AG04449 (cell line): ENCODE measurements at places on chromosomes 4 and X.

GRCh38 chr4:136078976-136079375 lies 1453.3 kb downstream of the PCDH18 start:
- DNase-seq: no peak

GRCh38 chr4:7518871-7519637 lies 84.3 kb upstream of the PSAPL1 start:
- no peak for DNase-seq

GRCh38 chr4:101031971-101032370 lies 315.4 kb downstream of the PPP3CA start:
- no peak for DNase-seq

DNA sequence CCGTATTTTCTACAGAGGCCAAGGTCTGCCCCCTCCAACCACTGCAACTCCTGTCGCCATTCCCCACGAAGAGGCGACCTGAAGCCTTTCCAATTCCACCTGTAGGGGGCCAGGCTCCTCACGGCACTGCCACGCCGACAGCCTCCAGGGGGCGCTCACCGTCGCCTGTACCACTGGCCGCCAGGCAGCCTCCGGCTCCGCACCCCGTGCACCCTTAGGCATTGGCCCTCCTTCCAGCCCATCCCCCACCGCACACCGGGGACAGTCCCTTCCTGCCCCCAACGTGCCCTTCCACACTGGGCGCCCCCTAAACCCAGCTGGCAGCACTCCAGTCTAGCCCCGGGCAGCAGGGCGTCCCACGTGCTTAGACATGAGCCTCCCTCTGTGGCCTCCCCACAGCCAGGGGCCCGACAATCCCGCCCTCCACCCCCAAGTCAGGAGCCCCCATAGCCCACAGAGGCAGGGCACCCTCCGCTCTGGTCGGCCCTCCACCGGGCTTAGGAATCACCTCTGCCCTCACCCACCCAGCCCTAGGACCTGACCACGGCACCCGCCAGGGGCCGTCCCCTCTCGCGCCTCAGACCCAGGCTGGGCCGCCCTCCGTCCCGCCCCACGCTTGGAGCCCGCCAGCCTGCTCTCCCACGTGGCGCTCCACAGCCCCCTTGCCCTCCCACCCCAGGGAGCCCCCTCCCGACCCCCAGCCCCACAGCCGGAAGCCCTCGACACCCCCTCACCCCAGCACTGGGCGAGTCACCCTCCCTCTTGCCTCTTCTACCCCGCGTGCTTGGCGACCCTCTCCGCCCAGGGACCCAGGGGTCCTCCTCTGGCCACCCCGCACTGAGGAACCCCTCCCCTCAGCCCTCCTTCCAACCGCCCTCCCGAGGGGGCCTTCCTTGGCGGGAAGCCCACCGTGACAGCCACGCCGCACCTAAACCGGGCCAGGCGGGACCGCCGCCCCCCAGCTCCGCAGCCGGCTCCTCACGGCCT lies 711 bp downstream of the PNMA6E start:
- DNase-seq: no peak

DNA sequence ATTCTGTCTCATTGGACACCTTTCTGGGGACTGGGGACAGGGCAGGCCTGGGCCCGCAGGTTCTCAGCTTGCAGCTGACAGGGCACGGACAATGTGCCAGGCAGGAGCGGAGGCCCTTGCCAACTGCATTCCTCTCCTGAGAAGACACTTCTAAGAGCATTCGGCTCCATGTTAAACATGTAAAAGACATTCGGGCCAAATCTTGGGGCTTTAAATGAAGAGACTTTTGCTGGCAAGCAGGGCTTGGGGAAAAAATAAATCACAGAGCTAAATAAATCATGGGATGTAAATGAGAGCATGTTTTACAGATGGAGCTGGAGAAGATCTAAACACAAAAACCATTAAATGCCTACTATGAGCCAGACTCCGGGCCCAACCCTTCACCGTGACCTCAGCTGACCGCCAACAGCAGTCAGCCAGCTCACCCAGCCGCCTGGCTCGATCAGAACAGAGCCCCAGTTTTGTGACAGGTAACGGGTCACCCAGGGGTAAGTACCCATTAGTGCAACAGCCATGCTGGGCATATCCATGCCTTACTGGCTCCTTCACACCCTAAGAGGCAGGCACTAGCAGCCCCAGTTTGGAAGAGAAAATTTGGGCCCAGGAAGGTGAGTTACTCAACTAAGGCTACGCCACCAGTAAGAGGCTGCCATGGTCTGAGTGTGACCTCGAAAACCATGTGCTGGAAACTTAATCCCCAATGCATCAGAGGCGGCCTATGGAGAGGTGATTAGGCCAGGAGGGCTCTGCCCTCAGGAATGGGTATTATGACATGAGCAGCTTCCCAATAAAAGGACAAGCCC lies 14.7 kb downstream of the WDR1 start:
- no peak for DNase-seq

- DNase-seq: no peak
Measured at GRCh38 chr4:25330905-25331808, 18.6 kb downstream of the ZCCHC4 start.

GRCh38 chrX:130110379-130111219 lies at the start of gene ELF4:
ELF4 (minus strand) TSS chrX:130110497; CDS start chrX:130081330, 29,167 bp downstream.
- no peak for DNase-seq

- DNase-seq: no peak
Measured at GRCh38 chr4:24805067-24805466, 9.7 kb downstream of the SOD3 start.

DNA sequence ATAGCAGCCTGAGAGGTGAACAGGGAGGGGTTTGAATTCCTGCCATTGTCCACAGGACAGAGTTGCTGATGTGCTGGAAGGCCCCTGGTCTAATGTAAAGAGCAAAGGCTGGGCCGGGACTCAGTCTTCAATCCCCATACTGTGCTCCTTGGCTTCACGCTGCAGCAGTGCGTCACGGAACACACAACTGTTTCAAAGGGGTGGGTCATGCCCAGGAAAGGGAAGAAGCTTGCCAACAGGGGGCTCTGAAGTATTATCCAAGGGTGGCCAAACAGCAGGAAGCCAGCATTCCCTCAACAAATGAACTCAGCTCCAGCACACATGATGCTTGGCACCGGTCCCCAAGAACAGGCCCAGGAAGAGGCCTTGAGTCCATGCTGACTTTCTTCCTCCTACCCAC lies 122.5 kb downstream of the NFKB1 start:
- no peak for DNase-seq

GRCh38 chrX:47776292-47777006 lies 60.3 kb upstream of the ZNF81 start:
- DNase-seq: no peak

DNA sequence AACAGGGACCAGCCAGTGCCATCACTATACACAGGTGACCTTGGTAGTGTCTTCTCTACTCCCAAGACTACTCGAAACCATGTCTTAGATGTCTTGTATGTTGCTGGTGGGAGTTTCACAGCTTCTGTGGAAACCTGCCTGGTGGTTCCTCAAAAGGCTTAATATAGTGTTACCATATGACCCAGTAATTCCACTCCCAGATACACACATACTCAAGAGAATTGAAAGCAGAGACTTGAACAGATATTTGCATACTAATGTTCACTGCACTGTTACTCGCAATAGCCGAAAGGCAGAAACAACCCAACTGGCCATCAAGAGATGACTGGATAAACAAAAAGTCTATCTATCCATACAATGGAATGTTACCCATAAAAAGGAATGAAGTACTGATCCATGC lies 3.1 kb downstream of the TFDP3 start:
- no peak for DNase-seq

DNA sequence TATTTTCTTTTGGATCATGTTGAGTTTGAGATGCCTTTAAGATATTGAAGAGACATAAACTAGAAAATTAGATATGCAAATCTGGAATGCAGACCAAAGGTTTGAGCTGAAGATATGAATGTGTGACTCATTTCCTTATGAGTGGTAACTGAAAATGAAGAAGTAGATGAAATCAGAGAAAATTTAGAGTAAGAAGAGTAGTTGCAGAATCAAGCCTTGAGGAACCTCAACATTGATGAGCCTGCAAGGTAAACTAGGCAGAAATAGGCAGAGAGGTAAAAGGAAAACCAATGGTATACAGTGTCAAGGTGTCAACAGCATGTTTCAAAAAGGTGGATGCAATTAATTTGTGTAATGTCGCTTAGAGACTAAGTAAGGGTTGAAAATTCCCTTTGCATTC lies 142.8 kb downstream of the MOSPD2 start:
- DNase-seq: no peak

DNA sequence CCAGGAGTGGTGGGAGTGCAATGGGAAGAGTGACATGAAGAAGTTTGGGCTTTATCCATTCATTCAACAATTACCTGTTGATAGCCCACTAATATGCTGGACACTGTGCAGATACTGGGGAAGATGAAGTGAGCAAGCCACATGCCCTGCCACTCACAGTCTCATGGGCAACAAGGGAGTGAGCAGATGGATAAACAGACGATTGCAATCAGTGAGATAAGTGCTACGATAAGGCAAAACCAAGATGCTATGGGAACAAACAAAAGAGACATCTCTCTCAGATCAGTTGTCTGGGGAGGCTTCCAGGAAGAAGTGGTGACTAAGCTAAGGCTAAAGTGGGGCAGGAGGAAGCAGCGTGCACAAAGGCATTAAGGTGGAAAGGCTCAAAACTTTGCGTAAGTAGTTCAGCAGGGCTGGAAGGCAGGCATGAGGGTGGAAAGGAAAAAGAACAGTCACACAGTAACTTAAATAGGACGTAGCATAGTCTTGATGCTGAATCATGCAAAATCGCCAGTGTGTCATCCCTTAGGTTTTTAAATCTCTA lies 31.7 kb downstream of the GAB3 start:
- no peak for DNase-seq

GRCh38 chr4:101555341-101555880 lies 208.1 kb upstream of the PPP3CA start:
- no peak for DNase-seq

- DNase-seq: no peak
Measured at GRCh38 chr4:138035781-138036258, 206.3 kb downstream of the SLC7A11 start.

DNA sequence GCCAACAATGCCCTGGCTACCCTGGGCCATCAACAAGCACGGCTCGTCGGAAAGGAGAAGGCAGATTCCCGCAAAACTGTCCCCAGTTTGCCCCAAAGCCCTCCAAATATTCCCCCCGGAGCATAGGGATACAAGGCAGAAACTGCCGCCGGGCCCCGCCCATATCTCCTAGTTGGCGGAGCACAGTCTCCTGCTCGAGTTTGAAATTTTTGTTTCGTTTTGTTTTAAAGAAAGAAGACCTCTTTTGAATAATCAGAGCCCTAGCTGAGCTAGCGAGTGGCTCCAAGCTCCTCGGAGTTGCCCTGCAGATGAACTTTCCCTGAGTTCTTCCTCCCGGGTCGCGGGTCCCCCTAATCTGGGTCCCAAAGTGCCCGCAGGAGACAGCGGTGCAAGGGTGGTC lies 138.1 kb upstream of the ZIC3 start:
- no peak for DNase-seq

GRCh38 chrX:86946569-86946968 lies 571.0 kb upstream of the KLHL4 start:
- DNase-seq: no peak

DNA sequence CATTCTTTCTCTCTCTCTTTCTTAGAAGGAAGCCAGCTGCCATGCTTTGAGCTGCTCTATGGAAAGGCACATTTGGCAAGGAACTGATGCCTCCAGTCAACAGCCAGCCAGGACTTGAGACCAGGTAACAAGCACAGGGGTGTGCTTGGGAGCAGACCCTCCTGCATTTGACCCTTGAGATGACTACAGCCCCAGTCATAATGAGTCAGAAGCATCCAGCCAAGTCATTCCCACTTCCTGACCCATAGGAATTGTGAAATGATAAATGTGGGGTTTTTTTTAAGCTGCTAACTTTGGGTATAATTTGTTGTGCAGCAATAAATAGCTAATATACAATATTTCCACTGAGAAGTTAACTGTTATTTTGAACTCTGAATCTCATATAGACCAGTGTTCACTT lies 446.9 kb downstream of the GRXCR1 start:
- DNase-seq: peak; percentile 14

GRCh38 chr4:57110640-57111511 lies 691 bp upstream of the IGFBP7 start:
- no peak for DNase-seq

- DNase-seq: no peak
Measured at GRCh38 chr4:185384930-185385331, 10.8 kb downstream of the LRP2BP start.

GRCh38 chr4:132863619-132864018 lies 285.5 kb upstream of the PCDH10 start:
- no peak for DNase-seq

DNA sequence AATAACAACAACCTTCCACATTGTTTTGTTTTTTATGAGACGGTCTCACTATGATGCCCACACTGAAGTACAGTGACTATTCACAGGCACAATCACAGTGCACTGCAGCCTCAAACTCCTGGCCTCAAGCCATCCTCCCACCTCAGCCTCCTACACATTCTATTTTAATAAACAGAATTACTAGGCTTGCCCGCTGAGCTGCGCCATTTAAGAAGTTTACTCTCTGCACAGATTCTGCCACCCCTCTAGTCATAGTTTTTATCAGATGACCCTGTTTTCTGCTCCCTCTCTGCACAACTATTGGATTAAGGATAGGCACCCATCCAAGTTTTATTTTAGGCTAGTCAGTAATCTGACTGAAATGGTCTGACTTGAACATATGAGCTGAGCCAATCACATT lies 11.3 kb upstream of the COX18 start:
- no peak for DNase-seq

DNA sequence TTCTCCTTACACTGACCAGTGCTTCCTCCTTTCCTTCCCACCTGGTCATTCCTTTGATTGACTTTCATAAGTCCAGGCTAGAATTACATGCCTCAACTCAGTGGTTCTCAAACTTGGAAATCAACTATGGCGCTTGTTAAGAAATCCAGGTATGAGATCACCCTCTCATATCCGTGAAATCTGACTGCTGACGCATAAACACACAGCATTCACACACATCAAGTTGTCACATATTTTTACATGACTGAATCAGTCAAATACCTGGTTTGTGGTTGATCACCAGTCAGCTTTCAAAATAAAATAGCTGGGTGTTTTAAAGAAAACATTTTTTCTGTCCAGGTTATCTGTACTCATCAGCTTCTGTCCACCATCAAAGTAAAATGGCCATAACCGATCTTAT lies 433.5 kb downstream of the AFF2 start:
- DNase-seq: no peak

- DNase-seq: no peak
Measured at GRCh38 chr4:10053635-10054453, 32.5 kb upstream of the SLC2A9 start.

GRCh38 chrX:40423299-40423698 lies 157.5 kb upstream of the ATP6AP2 start:
- no peak for DNase-seq

DNA sequence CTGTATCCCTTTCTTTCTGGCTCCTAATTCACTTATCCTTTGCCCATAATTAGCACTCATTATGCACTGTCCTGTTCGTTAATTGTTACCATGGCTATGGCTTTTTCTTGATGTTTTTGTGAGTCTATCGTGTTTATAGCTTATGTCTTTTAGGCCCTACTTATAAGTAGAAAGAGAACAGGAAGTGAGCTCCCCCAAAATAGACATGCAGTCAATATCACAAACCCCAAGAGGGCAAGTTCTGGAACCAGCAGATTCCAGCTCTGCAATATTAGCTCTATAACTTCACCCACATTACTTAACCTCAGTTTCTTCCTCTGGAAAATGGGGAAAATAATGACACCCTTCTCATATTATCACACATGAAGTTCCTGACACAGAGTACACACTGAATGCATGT lies 7.4 kb upstream of the HS3ST1 start:
- no peak for DNase-seq

GRCh38 chrX:11665168-11666111 lies at the start of gene ARHGAP6:
ARHGAP6 (minus strand) TSS chrX:11665920; CDS start chrX:11664828, 1,092 bp downstream.
- DNase-seq: no peak

GRCh38 chr4:27357283-27357682 lies 496.6 kb downstream of the STIM2 start:
- DNase-seq: no peak

GRCh38 chr4:84050015-84050414 lies 449.1 kb downstream of the NKX6-1 start:
- DNase-seq: no peak
